ENCODE measurements at places on chromosomes 5 and 9. TPM values are rescaled to one million over a fixed set of nuclear protein-coding genes. Genes with fewer than 3 reads are reported as not detected.

Gene ANKRD31
- total RNA-seq, result 0.06 TPM

Gene OMD
- total RNA-seq, result not detected

Gene SOHLH1
- not detected for total RNA-seq

Gene PCDHB14
- 0.13 TPM for total RNA-seq

Gene FOXD4
- total RNA-seq, result 0.34 TPM

Gene MYMK
- total RNA-seq, result not detected

Gene PCDHA5
- 0.88 TPM for total RNA-seq

Gene OR2V2
- not detected for total RNA-seq

Gene SVEP1
- 2.1 TPM for total RNA-seq
